ENCODE measurements at places on chromosomes 5 and 9. TPM values are rescaled to one million over a fixed set of nuclear protein-coding genes. Genes with fewer than 3 reads are reported as not detected.

TAS2R1 gene
- not detected for total RNA-seq

FGF10 gene
- total RNA-seq, result not detected

CCDC180 gene
- total RNA-seq, result 0.13 TPM

NR4A3 gene
- total RNA-seq, result not detected

GRCh38 chr5:83632874-83633273 is 87.8 kb downstream of the HAPLN1 start:
- DNase-seq, result peak; percentile 82

- peak; percentile 95 for DNase-seq
Observed at GRCh38 chr5:151083081-151083676, 2.3 kb upstream of the TNIP1 start.

DNA sequence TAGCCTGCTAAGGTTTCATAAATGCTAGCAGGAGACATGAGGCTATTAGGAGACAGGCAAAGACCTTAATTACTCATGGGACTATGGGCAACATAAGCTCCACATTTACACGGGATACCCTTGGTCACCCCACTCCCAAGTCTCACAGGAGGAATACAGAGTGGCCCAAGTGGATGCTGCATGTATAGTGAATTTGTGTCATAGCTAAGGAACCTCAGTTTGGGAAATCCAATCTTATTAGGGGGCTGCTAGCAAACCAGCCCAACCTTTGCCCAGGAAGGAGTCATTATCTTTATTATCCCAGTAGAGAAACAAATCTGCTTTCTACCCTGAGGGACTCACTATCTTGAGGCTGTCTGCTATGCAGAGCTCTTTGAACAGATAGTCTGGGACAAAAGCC is 405.9 kb downstream of the KIAA0825 start:
- DNase-seq, result no peak

DNA sequence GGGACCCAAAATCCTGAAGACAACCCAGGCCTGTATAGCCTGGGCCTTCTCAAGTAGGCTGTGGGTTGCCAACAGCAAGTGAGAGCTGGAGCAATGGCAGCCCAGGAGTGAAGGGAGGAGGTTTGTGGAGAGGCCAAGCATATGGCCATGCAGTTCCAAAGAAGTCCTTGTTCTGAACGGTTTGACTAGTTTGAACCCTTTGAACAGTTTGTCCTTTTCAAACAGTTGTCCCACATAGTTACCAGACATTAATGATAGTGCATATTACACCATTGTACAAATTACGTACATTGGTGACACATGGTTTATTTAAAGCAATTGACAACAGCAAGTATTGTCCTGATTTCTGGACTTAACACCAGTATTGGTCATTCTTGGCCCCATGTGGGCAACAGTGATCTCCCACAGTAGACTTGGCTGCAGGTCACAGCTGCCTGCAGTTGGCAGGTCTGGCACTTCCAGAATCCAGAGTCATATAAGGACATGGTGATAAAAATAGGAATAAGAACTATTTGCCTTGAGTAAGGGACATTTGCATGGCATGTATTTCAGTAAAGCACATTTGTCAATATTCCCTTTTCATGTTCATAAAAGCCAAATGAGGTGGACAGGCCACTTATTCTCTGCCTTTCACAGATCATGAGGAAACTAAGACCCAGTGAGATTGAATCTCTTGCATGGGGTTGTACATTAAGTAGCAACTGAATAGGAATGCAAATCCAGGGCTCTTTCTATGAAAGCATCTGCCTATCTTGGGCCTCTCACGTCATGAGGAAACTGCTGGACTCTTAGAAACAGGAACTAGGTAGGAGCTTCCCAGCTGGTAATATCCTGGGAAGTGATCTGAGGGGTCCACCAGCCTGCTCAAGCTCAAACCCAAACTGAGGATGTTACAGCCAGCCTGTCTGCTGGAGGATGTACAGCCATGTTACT is 30.3 kb downstream of the SLC25A48 start:
- DNase-seq, result no peak

DNA sequence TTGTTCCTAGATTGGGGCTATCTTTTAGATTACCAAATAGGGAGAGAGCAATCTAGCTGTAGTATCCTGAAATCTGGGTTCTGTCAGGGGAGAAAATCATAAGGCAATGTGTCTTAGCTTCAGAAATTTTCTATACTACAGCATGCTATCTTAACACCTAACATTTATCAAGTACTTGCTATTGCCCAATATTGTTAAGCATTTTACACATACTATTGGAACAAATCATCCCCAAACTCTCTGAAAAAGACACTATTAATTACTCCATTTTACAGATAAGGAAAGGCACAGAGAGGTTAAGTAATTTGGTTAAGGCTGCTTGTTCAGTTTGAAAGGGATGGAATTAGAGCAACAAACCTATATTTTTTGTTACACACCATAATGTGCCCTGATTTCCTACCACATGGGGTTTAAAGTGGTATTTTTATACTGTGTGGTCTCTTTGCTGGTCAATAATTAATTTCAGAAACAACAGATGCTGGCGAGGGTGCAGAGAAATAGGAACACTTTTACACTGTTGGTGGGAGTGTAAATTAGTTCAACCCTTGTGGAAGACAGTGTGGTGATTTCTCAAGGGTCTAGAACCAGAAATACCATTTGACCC is 57.2 kb upstream of the RIC1 start:
- DNase-seq, result no peak
